ENCODE measurements at places on chromosomes 11 and 22. TPM values are rescaled to one million over a fixed set of nuclear protein-coding genes. Genes with fewer than 3 reads are reported as not detected.
A peak's percentile ranks its signal among the peaks of the same experiment; 100 is the strongest.

GRCh38 chr11:20081336-20081735 lies 78.9 kb downstream of the DBX1 start:
- no peak overlapping the region for H3K4me3 ChIP-seq
- H3K4me1 ChIP-seq, result no peaks in the 10 kb centered on the region
- H3K27me3 ChIP-seq, result no peaks in the 10 kb centered on the region

- H3K4me3 ChIP-seq, result no peak overlapping the region
- H3K4me1 ChIP-seq, result no peaks in the 10 kb centered on the region
- H3K27ac ChIP-seq, result no peak overlapping the region
- H3K36me3 ChIP-seq, result no peaks in the 10 kb centered on the region
Observed at GRCh38 chr22:37209140-37209845, 3.0 kb downstream of the SSTR3 start.

- no peak overlapping the region for H3K4me3 ChIP-seq
- DNase-seq, result no peak
- H3K27ac ChIP-seq, result no peak overlapping the region
Observed at GRCh38 chr11:102272047-102272824, 45.0 kb upstream of the BIRC3 start.

GRCh38 chr11:66317723-66318599 lies 1.1 kb upstream of the CD248 start:
- peak overlapping the region; percentile 85 for H3K4me3 ChIP-seq
- peak; percentile 81 for DNase-seq
- peak overlapping the region; percentile 77 for H3K27ac ChIP-seq
- peaks cover 19% of the 10 kb centered on the region for H3K4me1 ChIP-seq
- H3K36me3 ChIP-seq, result no peaks in the 10 kb centered on the region
- no peaks in the 10 kb centered on the region for H3K27me3 ChIP-seq

DNA sequence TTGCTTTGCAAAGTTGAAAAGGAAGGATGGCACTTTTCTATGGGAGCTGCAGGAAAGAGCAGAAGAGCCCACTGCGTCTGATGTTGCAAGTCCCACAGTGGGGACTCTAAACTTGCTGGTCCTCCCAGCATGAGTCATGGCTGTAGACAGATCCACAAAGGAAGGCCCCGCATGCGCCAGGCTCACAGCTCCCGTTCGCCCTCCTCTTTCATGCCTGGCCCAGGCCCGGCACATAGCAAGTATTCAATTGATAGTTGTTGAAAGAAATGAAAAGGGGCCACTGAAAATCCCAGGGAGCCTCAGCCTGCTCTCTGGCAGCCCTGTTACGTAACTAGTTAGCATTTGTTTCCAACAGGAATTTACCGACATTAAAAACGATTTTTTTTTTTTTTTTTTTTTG lies 18.9 kb downstream of the AP1B1 start:
- H3K27ac ChIP-seq, result no peak overlapping the region
- H3K4me3 ChIP-seq, result no peak overlapping the region
- H3K36me3 ChIP-seq, result peaks cover 9% of the 10 kb centered on the region
- H3K4me1 ChIP-seq, result no peaks in the 10 kb centered on the region
- H3K27me3 ChIP-seq, result no peaks in the 10 kb centered on the region
- DNase-seq, result peak; percentile 18

CECR2 gene
- total RNA-seq, result 1.4 TPM

DNA sequence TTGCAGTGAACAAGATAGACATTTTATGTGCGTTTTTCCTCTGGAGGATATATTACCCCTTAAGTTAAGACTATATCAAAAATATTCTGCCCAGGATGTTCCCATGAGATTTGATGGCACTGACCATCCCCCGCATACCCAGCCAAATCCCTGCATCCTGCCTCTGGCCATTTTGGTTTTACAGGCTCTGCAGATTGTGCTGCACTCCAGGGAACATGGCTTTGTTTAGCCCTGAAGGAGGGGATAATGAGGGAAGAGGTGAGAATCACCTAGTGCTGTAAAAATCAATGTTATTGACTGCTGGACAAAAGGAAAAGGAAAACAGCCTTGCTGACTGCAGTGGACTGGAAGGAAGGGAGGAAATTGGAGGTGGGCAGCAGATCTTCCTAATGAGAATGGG lies 717.4 kb downstream of the DLG2 start:
- no peak for DNase-seq
- H3K4me3 ChIP-seq, result no peak overlapping the region
- no peaks in the 10 kb centered on the region for H3K27me3 ChIP-seq
- no peaks in the 10 kb centered on the region for H3K36me3 ChIP-seq
- H3K27ac ChIP-seq, result no peak overlapping the region

GRCh38 chr11:75285776-75286360 lies 45.3 kb downstream of the TPBGL start:
- DNase-seq, result no peak
- no peaks in the 10 kb centered on the region for H3K36me3 ChIP-seq
- no peaks in the 10 kb centered on the region for H3K27me3 ChIP-seq

- no peak for DNase-seq
- H3K4me3 ChIP-seq, result no peak overlapping the region
- no peaks in the 10 kb centered on the region for H3K27me3 ChIP-seq
- H3K36me3 ChIP-seq, result no peaks in the 10 kb centered on the region
- peaks cover 13% of the 10 kb centered on the region for H3K4me1 ChIP-seq
- H3K27ac ChIP-seq, result no peak overlapping the region
Observed at GRCh38 chr22:22058633-22059290, 76.2 kb upstream of the TOP3B start.

TMEM218 gene
- 0.64 TPM for total RNA-seq

GRCh38 chr11:8962841-8963240 lies 1.4 kb downstream of the TMEM9B start:
- H3K27ac ChIP-seq, result peak overlapping the region; percentile 97
- H3K4me3 ChIP-seq, result peak overlapping the region; percentile 88
- no peaks in the 10 kb centered on the region for H3K27me3 ChIP-seq
- peaks cover 6% of the 10 kb centered on the region for H3K4me1 ChIP-seq
- H3K36me3 ChIP-seq, result no peaks in the 10 kb centered on the region

- H3K27me3 ChIP-seq, result no peaks in the 10 kb centered on the region
- H3K27ac ChIP-seq, result no peak overlapping the region
- H3K4me1 ChIP-seq, result no peaks in the 10 kb centered on the region
- DNase-seq, result no peak
Observed at GRCh38 chr11:114953039-114953438, 274.7 kb downstream of the NXPE2 start.

- no peak overlapping the region for H3K4me3 ChIP-seq
- H3K4me1 ChIP-seq, result no peaks in the 10 kb centered on the region
- H3K36me3 ChIP-seq, result no peaks in the 10 kb centered on the region
- DNase-seq, result no peak
- no peak overlapping the region for H3K27ac ChIP-seq
Observed at GRCh38 chr11:8149726-8150125, 19.1 kb downstream of the RIC3 start.

- H3K4me3 ChIP-seq, result no peak overlapping the region
- H3K27ac ChIP-seq, result no peak overlapping the region
- no peak for DNase-seq
- no peaks in the 10 kb centered on the region for H3K27me3 ChIP-seq
- H3K4me1 ChIP-seq, result no peaks in the 10 kb centered on the region
- no peaks in the 10 kb centered on the region for H3K36me3 ChIP-seq
Observed at GRCh38 chr11:116112087-116112935, 608.1 kb upstream of the CADM1 start.

DNA sequence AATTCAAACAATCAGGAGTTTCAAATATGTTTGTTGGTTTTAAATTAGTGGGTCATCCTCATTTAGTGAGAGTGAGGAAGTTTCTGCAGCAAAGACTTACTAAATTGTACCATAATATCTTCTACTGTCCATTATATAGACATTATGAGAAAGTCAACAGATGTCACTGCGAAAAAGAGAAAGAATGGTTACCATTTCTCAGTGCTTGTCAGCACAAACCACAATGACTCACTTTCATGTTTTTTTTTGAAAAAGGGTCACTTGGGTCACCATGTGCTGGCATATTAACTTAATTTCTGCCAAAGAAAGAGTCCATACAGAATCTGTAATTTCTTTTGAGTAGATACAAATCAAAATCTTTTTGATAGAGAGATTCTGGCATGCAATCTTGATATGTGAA lies 924.6 kb upstream of the FAT3 start:
- no peaks in the 10 kb centered on the region for H3K27me3 ChIP-seq
- no peaks in the 10 kb centered on the region for H3K36me3 ChIP-seq
- no peak overlapping the region for H3K27ac ChIP-seq
- no peaks in the 10 kb centered on the region for H3K4me1 ChIP-seq
- DNase-seq, result no peak

DNA sequence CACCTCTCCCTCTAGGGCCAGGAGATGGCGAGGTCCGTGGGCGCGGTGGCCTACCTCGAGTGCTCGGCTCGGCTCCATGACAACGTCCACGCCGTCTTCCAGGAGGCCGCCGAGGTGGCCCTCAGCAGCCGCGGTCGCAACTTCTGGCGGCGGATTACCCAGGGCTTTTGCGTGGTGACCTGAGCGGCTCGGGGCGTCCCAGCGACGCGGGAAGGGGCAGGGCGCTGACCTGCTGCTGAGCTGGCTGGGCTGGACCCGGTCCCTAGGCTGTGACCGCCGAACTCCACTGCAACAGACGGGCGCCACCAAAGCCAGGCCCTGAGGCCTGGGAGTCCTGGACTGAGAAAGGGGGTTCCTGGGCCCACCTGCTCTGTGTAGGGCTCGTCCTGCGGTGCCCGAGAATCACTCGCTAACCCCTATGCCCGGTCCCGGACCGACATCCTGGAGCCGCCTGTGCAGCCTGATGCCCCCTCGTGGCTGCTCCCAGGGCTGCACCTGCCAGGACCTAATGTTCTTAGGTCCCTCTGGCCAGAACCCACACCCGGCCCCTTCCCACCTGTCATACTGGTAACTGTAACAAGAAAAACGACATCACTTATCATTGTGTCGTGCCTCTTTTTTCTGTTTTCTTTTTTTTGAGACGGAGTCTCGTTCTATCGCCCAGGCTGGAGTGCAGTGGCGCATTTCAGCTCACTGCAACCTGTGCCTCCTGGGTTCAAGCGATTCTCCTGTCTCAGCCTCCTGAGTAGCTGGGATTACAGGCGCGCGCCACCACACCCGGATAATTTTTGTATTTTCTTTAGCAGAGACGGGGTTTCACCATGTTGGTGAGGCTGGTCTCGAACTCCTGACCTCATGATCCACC lies 15.0 kb downstream of the RHOD start:
- no peaks in the 10 kb centered on the region for H3K36me3 ChIP-seq
- no peak overlapping the region for H3K4me3 ChIP-seq
- peak; percentile 86 for DNase-seq
- no peak overlapping the region for H3K27ac ChIP-seq

GRCh38 chr22:17132112-17132511 lies 11.0 kb upstream of the TMEM121B start:
- no peak for DNase-seq
- H3K4me3 ChIP-seq, result no peak overlapping the region
- H3K27me3 ChIP-seq, result no peaks in the 10 kb centered on the region
- H3K36me3 ChIP-seq, result peaks cover 10% of the 10 kb centered on the region
- no peak overlapping the region for H3K27ac ChIP-seq

DNA sequence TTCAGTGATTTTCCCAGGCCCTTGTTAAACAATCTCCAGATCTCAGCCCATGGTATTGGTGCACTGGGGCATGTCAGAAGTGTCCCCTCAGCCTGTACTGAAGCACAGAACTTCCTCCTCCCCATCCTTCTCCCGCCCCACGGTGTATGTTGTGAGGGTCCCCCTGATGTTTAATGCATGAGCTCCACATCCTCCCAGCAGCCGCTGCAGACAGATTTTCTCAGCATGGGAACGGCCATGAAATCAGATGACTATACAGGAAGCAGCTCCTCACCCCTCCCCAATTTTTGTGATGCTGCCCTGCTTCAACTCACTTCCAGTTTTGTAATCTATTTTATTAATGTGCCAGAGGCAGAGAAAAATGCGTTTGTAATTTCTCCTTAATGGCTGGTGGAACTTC lies 406.0 kb downstream of the MIAT start:
- H3K27me3 ChIP-seq, result no peaks in the 10 kb centered on the region
- no peak for DNase-seq
- no peak overlapping the region for H3K4me3 ChIP-seq
- H3K4me1 ChIP-seq, result no peaks in the 10 kb centered on the region

TEF gene
- total RNA-seq, result 20.2 TPM

DNA sequence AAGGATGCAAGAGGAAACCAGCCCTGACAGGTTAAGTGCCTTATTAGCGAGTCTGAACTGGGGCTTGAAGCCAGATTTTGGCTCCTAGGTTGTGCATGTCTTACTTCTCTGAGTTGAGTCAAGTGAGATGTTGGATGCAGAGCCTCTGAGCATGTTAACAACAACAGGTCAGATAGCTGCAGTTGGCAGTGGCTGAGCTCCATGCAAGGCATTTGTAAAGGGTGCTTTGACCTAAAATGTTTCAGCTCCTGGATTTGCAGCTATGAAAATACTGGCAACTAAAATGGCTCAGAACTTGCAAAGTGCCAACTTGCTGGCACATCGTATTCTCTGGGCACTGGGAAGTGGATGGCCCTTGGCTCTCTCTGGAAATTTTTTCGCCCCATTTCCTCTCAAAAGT lies 16.4 kb upstream of the CSRP3 start:
- H3K27me3 ChIP-seq, result no peaks in the 10 kb centered on the region
- no peak overlapping the region for H3K4me3 ChIP-seq
- no peak for DNase-seq
- H3K27ac ChIP-seq, result no peak overlapping the region

PRDM11 gene
- total RNA-seq, result 36.5 TPM

- H3K36me3 ChIP-seq, result no peaks in the 10 kb centered on the region
- H3K27ac ChIP-seq, result peak overlapping the region; percentile 75
- H3K27me3 ChIP-seq, result no peaks in the 10 kb centered on the region
- H3K4me3 ChIP-seq, result peak overlapping the region; percentile 66
- H3K4me1 ChIP-seq, result peaks cover 4% of the 10 kb centered on the region
Observed at GRCh38 chr11:47400768-47401279, 7.6 kb upstream of the SLC39A13 start.

ARHGAP42 gene
- 4.7 TPM for total RNA-seq

DNA sequence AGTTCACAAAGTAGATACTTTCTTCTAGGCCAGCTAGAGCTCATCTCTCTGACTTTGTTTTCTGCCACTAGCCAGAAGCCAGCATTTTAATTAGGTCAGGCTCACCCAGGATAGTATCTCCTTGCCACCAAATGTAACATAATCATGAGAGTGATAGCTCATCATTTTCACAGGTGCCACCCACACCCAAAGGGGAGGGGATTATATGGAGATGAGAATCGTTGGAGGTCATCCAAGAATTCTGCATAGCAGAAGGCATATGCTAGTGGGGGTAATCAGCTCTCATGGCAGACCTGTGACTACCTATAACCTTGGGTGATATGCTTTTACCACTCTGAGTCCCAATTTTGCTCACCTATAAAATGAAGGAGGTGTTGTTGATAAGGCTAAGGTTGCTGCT lies 523.0 kb downstream of the METTL15 start:
- no peak overlapping the region for H3K27ac ChIP-seq
- H3K4me3 ChIP-seq, result no peak overlapping the region
- H3K27me3 ChIP-seq, result no peaks in the 10 kb centered on the region
- no peaks in the 10 kb centered on the region for H3K36me3 ChIP-seq
- H3K4me1 ChIP-seq, result no peaks in the 10 kb centered on the region

MUC5AC gene
- total RNA-seq, result 0.11 TPM

MOV10L1 gene
- not detected for total RNA-seq
